WTC11 (cell line): ENCODE measurements at places on chromosomes 5 and 9. TPM values are rescaled to one million over a fixed set of nuclear protein-coding genes. Genes with fewer than 3 reads are reported as not detected.

- no peak for DNase-seq
Observed at GRCh38 chr5:74185599-74185998, 454.9 kb downstream of the ENC1 start.

DNA sequence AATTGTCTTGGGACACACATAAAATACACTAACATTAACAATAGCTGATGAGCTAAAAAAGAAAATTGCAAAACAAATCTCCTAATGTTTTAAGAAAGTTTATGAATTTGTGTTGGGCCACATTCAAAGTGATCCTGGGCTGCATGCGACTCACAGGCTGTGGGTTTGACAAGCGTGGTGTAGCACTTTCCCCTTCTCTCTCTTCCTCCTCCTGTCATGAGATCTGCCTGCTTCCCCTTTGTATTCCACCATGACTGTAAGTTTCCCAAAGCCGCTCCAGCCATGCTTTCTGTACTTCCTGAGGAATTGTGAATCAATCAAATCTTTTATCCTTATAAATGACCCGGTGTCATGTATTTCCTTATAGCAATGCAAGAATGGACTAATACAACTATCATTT is 178.0 kb downstream of the TLR4 start:
- DNase-seq: no peak

GRCh38 chr9:138072897-138073296 is 195.3 kb downstream of the CACNA1B start:
- no peak for DNase-seq

- no peak for DNase-seq
Observed at GRCh38 chr5:149610589-149611255, 29.4 kb downstream of the ARHGEF37 start.

DNA sequence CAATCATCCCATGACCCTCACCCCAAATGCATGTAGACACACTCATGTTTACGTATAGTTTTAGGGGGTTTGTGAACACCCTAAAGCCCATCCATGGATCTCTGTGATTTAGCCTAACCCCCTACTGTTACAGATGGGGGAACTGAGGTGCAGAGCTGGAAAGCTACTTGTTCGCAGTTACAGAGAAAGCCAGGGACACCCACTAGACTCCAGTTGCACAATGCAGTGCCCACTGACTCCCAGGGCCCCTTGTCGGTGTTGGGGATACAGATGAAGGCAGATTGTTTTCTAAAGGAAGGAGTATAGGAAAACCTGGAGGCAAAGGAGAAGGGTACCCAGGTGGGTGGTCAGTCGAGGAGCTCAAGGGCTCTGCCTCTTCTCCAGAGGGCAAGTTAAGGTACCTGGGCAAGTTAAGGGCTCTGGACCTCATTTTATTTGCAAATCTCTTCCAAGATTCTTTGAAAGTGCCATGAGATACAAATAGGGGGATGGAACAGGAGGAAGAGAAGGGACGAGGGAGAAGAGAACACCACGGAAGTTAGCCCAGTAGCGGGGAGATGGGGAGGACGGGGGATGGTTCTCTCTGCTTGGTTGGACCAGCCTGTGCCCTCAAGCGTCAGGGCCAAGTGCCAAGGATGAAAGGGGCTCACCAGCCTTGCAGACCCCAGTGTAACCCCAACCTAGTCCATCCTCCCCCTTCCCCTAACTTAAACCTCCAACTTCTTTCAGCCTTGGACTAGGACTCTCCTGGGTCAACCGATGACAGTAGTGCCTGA is 958 bp downstream of the MYOZ3 start:
- DNase-seq: no peak

Gene OLFM1
- total RNA-seq: 31.8 to 37.6 TPM (median 31.9 TPM) in 3 replicates

GRCh38 chr5:120872297-120872696 is 408.2 kb downstream of the PRR16 start:
- DNase-seq: no peak

Gene PCDHB12
- 2.7 to 3.1 TPM (median 3.1 TPM) in 3 replicates for total RNA-seq

GRCh38 chr5:124795829-124796228 is 49.4 kb upstream of the ZNF608 start:
- no peak for DNase-seq

GRCh38 chr9:112680731-112681402 is 37.0 kb downstream of the INIP start:
- no peak for DNase-seq

GRCh38 chr9:97840521-97840920 is 12.5 kb upstream of the FOXE1 start:
- DNase-seq: no peak

DNA sequence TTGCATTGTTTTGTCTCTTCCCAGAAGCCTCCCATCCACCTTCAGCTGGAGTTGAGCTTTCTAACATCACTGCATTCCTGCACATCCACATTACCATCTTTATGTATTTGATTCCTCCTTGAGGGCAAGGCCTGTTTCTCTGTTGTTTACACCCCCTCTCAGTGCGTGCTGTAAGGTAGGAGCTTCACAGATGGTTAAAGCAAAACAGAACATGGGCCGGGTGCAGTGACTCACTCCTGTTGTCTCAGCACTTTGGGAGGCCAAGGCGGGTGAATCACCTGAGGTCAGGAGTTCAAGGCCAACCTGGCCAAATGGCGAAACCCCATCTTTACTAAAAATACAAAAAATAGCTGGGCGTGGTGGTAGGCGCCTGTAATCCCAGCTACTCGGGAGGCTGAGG is 110.9 kb downstream of the KCNIP1 start:
- no peak for DNase-seq

Gene PFN3
- total RNA-seq: 0.48 TPM in 1 of 3 replicates, not detected in the others

Gene CCDC180
- total RNA-seq: 5.9 to 7.4 TPM (median 6.5 TPM) in 3 replicates

Gene EDIL3
- total RNA-seq: 48.3 to 53.0 TPM (median 52.3 TPM) in 3 replicates

Gene FOXI1
- total RNA-seq: not detected in 3 replicates
